Activated CD8-positive, alpha-beta memory T cell treated with anti-CD3 and anti-CD28 coated beads for 1 hour (primary cell): ENCODE measurements at places on chromosomes 12 and 14.
A peak's percentile ranks its signal among the peaks of the same experiment; 100 is the strongest.

DNA sequence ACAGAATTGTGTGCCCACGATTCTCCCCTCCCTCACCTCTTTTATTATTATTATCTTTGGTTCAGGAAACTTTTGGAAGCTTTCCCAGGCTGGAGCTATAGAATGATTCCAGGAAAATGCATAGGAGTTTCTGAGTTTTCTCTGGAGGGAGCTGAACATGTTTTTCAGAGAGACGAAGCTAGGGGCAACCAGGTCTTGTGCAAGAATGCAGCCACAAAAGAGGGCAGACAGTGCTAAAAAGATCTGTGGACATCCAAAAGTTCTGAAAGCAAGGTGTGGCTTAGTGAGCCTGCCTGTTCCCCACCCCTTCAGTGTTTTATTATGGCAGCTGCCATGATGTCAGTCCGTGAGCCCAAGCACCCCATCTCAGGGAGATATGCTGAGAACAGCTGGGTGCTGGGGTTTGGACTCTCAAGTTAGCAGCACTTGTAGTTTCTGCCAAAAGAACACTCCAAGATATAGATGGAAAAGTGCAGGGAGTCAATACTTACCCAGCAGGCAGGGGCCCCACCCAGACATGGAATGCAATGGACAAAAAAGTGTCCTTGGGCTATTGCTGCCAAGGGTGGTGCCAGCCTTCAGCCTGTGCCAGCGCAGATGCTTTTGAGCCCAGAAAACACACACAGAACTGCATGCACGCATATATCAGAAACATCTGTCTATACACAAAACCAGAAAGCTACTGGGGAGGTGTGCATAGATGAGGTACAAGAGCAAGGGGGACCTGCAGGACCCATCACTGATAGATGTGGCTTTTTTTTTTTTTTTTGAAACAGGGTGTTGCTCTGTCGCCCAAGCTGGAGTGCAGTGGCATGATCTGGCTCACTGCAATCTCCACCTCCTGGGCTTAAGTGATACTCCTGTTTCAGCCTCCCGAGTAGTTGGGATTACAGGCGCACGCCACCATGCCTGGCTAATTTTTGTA lies 17.0 kb upstream of the IRF2BPL start:
- no peak for DNase-seq

DNA sequence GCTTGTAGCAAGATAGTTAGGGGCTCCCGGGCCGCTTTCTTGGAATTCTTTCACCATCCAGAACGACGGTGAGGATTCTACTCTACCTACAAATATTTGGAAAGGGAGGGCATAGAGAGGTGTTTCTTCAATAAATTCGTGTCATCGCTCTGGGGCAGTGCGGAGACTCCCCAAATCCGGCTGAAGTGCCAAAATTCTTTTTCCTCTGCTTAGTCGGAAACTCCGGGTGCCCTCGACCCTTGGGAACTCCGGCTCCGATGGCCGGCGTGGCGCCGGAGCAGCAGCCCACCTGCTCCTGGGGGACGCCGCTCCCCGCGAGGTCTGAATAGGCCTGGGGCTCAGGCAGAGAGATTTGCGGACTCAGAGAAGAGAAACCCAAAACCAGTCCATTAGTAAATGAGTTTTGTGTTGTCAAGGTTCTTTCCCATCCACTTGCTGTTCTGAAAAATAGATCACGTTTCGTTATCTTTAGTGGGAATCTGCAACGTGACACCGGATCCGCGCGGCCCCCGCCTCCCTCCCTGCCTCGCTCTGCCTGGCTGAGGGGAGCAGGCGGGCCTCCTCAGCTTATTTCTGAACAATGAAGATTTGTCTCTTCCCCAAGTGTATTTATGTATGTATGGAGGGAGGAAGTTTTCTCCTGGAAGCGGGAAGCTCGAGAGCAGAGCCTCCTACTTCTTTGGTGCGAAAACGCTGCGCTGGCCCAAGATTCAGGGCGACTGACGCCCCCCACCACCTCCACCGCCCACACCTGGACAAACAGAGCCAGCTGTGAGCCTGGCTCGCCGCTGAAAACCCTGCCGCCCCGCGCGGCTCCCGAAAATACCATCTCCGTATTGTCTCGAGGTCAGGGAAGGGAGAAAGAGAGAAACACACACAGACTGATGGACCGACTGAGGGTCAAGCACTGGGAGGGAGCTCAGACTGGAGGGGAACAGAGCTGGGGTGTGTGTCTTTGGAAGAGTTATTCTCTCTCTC lies 3.7 kb upstream of the SIX1 start:
- DNase-seq: no peak

DNA sequence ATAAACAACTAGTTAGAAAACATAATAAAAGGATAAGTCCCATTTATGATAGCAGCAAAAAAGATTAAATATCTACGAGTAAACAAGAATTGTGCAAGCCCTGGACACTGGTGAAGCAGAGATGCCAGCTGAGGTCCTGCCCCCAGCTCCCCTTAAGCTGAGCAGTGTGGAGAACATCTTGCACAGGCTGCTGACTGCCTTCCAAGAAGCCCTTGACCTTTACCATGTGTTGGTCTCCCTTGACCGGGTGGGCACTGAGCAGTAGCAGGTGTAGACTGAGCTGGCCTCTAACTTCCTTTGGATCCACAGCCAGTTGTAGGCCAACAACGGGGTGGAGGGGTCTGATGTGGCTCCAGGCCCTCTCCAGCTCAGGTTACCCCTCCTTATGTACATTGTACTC lies 47.7 kb upstream of the PAPLN start:
- no peak for DNase-seq

GRCh38 chr12:86950444-86950843 lies 694.3 kb upstream of the MGAT4C start:
- DNase-seq: no peak

GRCh38 chr12:81167694-81168093 lies 89.8 kb downstream of the ACSS3 start:
- DNase-seq: no peak

DNA sequence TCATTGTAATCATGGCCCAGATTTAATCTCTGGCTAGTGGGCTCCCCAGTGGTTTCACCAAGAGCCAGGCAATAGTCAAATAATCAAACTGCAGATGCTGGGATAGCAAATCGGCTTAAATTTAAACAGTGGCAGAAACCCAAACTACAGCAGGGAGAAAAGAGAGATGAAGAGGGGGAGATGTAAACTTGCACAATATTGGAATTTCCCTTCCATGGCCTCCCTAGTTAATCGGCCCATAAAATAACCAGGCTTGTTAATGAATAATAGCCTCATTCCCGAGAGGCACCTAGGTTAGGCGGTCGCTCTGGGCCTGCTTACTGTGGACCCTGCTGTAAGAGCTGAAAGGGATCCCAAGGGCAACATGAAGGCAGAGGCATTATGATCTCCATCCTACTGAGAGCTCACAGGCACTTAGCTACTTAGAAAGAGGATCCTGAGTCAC lies 116.2 kb downstream of the NUAK1 start:
- no peak for DNase-seq

DNA sequence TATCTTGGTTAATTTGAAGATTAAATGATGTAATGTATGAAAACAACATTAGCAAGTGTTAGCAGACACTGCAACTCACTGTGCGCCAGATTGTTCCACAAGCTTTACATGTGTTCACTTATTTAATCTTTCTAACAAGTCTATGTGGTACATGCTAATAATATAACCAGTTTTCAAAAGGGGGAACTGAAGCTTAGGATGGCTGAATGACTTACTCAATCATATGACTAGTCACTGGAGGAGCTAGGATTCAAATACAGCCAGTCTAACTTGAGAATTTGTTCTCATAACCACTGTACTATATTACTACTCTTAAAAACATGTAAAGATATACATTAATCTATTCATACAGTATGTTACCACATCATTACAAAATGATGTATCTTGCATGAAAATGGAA lies 60.5 kb upstream of the LRIG3 start:
- DNase-seq: no peak

- DNase-seq: no peak
Observed at GRCh38 chr14:72547999-72548398, 345.9 kb downstream of the DPF3 start.

DNA sequence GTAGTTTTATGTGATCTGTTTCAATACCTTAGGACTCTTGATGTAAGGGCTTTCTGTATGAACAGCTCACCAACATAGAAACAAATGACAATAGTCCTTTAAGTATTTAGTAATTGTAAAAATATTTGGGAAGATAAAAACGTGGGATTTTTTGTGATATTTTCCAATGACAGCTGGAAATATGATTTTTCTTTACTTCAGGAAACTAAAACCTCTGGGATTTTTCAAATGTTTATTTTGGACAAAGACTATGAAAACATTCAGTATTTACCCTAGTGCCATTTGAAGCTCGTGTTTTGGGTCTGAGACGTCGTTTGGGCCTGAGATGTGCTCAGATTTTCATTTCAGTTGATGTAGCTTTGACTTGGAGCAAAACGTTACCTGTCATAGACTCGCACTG lies 240.0 kb downstream of the BMP4 start:
- no peak for DNase-seq

DNA sequence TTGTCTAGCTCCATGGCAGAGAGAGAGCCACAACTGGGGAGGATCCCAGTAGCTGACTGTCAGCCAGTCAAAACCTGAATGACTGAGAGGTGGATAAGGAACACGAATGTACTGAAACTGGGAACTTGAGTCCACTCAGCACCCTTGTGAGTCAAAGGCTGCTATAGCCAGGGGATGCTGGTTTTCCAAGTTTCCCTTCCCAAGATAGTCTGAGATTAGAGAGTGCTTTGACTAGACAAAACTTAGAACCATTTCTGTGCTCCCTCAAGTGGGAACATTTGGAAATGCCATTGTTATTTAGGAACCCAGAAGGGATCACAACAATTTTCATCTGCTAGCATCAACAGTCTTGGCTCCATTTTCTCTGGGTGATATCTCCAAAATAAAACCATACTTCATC lies 4.0 kb downstream of the PRKAG1 start:
- no peak for DNase-seq

DNA sequence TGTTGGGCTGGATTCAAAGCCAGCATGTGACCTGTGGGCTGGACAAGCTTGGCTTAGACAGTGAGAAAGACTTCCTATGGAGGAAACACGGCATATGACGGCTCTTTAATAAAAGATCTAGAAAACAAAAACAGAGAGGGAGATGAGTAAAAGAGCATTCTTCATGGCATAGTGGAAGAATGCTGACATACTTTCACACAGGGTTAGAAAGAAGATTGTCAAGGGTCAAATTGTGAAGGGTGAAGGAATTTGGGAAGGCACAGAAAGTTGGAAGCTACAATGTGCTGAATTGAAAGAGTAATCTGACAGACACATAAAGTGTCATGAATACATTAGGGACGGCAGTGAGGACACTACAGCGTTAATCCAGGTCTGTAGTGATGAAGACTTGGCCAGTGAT lies 63.4 kb downstream of the GALNT4 start:
- DNase-seq: no peak

- DNase-seq: no peak
Observed at GRCh38 chr14:90368946-90369721, 27.7 kb upstream of the CALM1 start.

DNA sequence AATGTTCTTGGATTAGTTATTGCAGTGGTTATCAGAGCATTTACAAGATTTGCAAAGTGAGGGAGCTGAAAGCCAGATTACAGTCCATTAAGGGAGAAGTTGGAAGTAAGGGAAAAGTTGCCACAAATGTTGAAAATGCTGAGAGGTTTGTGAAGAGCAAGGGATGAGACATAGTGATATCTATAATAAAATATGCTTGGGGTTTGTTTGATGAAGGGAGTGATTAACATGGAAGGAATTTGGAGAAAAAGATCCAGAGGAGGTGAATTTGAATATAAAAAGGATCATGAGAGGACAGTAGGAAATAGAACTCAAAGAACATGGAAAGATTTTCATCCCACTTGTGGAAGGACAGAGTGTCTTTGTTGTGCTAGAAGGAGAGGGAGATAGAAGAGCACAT lies 19.3 kb upstream of the CCER1 start:
- no peak for DNase-seq

- DNase-seq: peak; percentile 4
Observed at GRCh38 chr14:72714094-72714493, 179.8 kb downstream of the DPF3 start.

DNA sequence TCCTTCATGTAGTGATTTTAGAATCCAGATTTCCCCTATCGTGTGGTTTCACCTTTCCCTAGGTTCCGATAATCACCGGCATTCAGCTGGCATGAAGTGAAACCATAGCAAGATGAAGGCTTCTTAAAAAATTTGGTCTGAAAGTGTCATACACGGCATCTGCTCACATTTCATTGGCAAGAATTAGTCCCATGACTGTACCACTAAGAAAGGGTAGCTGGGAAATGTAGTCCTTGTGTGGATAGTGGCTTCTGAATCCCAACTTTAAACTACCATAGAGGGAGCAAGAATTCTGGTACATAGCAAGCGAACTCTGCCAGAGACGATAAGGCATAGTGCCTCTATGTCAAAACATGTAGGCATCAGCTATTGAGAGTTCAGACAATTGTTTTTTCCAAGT lies 360.1 kb upstream of the TBX3 start:
- no peak for DNase-seq

DNA sequence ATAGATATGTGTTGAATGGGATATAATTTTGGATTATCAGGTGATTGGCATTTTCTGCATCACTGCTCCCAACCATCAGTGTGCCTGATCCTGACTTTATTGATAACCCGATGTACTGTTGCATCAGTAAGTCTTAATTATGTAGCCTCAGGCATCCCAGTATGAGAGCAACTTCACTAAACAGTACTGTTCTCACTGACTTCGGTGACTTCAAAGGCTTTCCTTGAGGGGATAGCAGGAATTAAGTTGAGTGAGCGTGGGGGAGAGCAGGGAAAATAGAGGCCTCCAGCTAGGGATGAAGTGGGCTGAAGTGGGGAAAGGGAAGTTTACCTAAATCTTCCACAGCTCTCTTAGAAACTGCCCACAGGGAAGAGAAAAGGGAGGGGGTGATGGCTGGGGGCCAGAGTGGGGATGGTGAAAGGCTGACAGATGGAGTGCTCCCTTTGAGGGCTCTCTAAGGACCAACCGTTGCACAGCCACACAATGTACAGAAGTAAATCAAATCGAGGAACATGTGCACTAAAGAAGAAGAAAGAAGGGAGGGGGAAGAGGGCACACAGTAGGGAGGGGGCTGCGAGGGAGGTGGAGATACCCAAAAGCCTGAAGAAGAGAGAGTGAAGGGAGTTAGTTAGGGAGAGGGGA lies 10.7 kb upstream of the NEUROD4 start:
- DNase-seq: no peak

- no peak for DNase-seq
Observed at GRCh38 chr12:77891518-77892147, 60.9 kb downstream of the NAV3 start.

DNA sequence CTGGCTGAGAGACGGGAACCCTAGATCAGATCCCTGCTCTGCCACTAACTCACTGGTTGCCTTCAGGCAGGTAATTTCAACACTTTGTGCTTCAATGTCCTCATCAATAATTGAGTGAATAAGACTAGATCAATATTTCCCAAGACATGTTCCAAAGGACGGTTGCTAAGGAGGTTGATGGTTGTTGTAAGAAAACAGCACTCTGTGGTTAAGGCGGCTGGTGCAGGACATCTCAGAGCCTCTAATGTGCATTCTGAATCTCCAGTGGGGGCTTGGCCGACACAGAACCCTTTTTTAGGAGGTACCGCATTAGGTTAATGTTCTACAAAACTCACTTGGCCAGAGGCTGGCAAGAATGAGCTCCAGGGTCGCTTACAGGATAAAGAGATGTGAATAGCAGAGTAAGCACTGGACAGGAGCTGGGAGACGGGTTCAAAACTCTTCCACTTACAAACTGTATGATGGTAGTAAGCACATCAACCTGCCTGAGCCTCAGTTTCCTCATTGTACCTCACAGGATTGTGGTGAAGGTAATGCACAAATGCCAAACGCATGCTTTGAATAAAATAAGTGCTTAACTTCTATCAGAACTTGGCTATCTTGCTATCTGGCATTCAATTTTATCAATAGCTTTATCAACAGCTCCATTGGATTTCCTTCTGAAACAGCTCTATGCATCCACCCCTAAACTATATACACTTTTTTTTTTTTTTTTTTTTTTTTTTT lies 136.9 kb upstream of the PARP11 start:
- no peak for DNase-seq
